ENCODE measurements at places on chromosomes 6 and 20.

- no peak for DNase-seq
These were observed 36.9 kb downstream of the SNAI1 start for GRCh38 chr20:50019466-50020256.

DNA sequence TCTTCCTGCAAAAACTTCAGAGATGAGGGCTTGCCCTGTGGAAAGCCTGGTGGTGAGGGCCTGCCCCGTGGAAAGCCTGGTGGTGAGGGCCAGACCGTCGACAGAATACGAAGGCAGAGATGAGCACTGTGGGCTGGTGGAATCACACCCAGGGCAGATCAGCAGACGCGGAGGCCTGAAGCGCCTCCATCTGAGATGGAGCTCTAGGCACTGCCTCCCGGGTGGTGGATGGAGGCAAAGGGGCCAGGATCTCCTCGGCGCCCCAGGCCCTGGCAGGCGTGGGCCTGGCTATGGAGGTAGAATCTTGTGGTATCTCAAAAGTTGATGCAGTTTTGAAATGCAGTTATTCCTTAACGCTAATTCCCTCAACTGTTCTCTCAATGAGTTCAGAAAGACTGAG lies 104.8 kb downstream of the PSMB1 start:
- no peak for DNase-seq

DNA sequence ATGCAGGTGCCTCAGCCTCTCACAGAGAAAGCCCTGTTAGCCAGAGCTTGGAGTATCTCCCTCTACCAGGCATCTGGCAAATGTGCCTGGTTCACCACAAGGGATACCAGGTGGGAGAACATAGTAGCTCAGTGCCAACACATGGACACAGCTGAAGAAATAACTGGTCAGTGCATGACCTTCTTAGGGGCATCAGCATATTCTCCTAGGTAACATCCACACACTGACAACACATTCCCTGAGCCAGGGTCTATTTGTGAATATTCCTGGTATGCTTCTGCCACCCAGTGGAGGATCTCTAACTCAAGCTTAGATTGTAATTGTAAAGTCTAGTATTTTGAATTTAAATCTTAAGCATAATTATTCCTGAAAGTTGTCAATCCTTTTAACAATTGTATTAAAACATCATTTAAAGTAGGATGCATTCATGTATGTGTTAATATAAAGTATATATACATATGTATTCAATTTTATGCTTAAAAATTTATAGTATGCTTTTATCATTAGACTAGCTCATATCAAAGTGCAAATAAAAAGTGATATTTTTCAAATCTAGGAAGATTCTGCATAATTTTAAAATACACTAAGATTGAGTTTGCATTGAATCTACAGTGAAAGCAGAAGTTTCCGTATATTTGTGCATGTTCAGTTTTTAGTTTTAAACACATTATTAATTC lies 45.3 kb upstream of the COL21A1 start:
- DNase-seq = no peak

- no peak for DNase-seq
These were observed 254.7 kb downstream of the SMOC2 start for GRCh38 chr6:168695701-168696100.

GRCh38 chr20:11780765-11781369 lies 136.8 kb upstream of the BTBD3 start:
- DNase-seq = no peak

GRCh38 chr6:163828038-163828795 lies 413.7 kb downstream of the QKI start:
- DNase-seq = no peak

DNA sequence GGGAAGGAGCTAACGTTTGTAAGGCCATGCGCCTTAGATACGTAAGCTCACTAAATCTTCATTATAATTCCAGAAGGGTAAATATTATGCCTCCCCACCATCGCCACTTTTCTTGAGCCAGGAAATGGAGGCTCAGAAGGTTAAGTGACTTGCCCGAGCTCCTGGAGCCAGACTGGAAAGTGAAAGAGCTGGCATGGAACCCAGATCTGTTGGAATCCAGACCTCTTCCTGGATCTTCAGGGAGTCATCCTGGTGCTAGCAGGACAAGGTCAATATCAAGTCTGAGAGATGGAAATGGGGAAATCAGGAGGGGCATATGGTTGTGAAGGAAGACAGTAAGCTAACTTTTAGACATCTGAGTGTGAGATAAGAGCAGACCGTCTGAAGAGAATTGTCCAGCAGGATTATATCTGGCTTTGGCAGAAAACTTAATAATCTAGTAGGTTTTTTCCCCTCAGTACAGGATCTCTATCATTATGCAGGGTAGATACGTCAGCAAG lies 6.2 kb downstream of the TMEM200A start:
- DNase-seq = no peak

- no peak for DNase-seq
These were observed 93.3 kb downstream of the RNASET2 start for GRCh38 chr6:166862978-166863530.

GRCh38 chr6:147941143-147941542 lies 401.5 kb upstream of the SASH1 start:
- DNase-seq = no peak

DNA sequence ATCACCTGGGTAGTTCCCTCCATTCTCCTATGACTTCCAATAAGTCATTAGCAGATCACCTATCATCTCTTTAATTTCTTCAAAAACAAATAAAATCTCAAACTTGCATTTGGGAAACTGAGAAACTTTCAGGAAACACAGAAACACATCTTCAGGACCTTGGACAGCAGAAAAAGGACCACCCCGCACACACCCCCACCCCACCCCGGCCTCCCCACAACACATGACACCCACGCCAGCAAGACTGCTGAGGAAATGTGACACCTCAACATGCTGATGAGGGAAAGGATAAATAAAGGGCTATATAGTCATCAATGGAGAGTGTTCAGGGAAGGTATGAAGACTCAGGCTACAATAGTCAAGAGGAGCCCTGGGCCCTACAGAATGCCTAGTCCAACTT lies 15.6 kb upstream of the TRIM39 start:
- no peak for DNase-seq

GRCh38 chr6:13641315-13641714 lies 26.2 kb downstream of the NOL7 start:
- DNase-seq = no peak

DNA sequence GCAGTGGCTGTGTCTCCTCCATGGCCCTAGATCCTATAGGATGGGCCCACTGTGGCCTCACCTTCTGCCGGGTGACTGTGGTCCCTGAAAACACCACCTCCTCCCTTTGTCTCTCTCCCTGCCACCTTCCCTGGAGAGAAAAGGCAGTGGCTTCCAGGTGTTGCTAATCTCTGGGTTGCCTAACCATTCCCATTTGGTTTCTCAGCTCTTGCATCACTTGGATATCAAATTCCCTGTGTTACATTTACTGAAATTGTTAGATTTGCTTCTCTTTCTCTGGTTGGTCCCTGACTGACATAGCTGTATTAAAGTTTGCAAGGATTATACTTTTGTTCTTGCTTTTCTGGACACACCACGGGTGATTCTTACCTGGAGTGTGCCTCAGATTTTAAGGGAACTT lies 9.3 kb upstream of the ZFP64 start:
- DNase-seq = no peak

DNA sequence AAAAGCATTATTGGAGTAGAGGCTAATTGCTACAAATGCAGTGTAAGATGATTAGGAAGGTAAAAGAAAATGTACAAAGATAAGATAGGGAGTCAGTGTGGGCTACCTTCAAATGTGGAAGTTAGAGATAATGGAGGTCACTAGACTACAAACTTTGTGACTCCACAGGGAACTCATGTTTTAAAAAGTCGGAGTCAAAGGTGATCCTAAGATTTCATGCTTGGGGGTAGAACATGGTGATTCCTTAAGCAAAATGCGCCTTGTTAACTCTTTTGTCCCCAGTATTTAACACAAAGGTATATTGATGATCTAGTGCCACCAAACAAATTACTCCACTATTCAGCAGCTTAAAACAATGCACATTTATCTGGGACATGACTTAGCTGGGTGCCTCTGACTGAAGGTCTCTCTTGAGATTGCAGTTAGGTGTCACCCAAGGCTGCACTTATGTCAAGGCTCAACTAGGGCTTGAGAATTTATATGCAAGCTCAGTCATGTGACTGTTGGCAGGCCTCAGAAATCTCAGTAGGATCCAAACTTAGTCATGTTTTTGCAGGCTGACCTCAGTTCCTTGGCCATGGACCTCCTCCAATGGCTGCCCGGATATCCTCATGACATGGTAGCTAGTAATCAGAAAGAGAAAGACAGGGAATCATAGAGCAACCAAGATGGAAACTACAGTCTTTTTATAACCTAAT lies 11.4 kb upstream of the SNX9 start:
- no peak for DNase-seq

GRCh38 chr6:43719511-43719910 lies 31.9 kb upstream of the MRPS18A start:
- DNase-seq = no peak

DNA sequence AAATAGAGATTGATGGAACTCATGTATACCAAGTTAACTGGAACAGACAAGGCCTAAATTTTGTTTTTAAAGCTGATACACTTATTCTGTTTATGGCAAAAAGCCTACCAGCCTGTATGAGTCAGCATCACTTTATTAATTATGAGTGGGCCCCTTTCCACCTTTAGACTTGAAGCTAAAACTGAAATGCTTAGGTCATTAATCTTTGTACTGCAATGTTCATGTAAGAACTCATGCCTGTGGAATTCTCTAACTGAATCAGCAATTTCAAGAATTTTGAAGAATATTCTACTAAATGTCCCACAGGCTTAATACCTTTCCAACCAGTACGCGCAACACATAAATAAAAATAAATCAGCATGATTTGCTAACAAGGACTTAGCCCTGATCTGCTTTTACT lies 140.2 kb upstream of the PHACTR1 start:
- no peak for DNase-seq

DNA sequence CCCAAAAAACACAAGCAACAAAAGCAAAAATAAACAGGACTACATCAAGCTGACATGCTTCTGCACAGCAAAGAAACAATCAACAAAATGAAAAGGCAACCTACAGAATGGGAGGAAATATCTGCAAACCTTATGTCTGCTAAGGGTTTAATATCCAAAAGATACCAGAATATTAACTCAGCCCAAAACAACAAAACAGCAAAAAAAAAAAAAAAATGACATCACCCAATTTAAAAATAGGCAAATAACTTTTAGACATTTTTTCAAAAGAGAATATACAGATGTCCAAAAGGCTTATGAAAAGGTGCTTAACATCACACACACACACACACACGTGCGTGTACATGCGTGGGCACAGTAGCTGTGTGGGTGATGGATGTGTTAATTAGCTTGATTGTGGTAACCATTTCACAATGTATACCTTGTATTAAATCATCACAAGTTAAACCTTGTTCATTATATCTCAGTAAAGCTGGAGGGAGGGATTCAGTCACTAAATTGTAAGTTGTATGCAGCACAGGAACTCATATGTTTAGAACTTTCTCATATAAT lies 52.4 kb downstream of the QKI start:
- no peak for DNase-seq

GRCh38 chr20:57621421-57622200 lies 1.4 kb upstream of the ZBP1 start:
- DNase-seq = no peak
